ENCODE measurements at places on chromosomes 2 and 18.

DNA sequence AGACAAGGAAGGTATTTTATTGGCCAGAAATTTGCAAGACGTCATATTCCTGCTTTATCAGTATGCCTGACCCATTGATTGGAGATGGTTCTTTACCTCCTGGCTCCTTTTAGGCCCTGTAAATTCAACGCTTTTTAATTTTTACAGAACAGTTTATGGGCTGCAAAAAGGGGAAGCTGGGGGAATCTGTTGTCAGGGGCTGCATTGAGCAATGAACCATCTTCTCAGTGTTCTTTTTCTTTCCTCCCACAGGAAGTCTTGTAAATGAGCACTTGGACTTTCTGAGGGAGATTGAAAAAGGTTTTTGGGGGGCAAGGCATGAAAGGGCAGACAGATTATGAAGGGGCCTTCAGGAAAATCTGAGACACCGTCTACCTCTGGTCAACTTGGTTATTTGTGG, 503.6 kb upstream of the TNP1 start:
- DNase-seq: no peak

GRCh38 chr2:75589391-75590105, 28.8 kb upstream of the EVA1A start:
- no peak for DNase-seq

- DNase-seq: no peak
Observed at GRCh38 chr2:133855526-133855925, 287.3 kb upstream of the NCKAP5 start.

GRCh38 chr2:238939521-238940403, 91.9 kb downstream of the TWIST2 start:
- no peak for DNase-seq

DNA sequence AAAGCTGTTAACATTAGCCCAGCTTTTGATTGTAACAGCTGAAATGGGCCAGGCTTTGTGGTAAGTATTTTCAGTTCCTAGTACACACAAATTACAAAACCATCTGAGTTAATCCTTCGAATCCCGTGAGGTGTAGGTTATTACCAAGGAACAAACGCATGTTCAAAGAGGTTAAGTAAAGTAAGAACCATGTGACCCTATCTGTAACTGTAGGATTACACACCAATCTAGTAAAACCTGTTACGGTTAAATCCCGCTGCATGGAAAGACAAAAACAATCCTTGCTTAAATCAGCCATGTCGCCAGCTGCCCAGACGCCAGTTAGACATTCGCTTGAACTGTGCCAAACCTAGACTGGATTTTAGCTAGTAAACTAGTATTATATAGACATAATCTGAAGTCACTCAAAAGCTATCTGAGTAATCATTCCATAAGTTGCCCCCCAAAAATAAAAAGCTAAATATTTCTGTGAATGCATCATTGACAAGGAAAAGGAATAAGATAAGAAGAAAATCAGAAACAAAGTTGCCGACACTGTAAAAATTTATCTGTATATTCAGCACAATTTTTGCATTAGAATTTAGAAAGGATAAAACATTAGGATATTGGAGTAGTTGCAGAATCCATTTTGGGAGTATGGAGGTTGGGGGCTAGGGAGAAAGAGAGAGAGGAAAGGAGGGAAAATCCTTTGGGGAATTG, 638.0 kb downstream of the CNTNAP5 start:
- DNase-seq: no peak

DNA sequence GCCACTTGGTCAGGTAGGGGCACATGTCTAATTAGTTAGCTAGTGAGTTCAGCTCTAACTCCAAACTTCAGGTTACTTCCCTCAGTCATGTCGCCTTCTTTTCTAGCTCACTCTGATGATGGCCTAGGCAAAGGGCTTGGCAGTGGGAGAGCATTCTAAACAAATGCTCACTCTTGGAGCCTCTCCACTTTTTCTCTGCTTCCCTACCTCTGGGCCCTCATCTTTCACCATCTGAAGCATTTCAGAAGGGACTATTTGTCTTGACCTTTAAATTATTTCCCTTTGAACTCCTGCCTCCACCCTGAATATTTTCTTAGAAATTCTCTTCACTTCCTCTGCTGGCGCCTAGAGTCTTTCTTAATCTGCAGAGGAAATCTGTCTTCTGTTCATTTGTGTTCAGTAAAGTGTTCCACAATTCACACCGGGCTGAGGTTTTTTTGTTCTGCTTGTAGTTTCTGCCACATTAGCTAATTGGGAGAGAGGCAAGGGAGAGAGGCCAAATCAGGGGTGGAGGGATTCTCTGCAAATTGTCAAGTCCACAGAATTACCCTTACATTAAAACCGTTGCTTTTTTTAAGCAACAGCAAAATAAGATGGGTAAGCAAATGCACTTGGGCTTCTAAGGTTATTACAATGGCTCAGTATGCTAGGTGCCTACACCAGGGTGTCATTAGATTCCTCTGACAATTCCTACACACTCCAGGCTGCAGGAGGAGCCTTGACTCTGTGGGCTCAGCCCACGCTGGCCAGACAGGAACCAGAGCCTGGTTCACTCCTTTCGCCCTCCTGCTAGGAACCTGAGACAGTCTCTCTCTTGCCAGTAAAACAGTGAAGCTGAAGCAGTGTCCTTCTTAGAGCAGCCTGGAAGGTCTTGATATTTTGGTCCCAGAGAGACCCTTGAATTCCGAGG, 5.5 kb downstream of the MSGN1 start:
- DNase-seq: no peak

- DNase-seq: no peak
Observed at GRCh38 chr18:59286341-59286740, 13.1 kb upstream of the RAX start.

- DNase-seq: no peak
Observed at GRCh38 chr18:24369426-24369825, 28.2 kb downstream of the OSBPL1A start.

- no peak for DNase-seq
Observed at GRCh38 chr2:132804051-132804450, 134.0 kb upstream of the LYPD1 start.

- DNase-seq: peak; percentile 4
Observed at GRCh38 chr2:240510513-240511210, 47.1 kb downstream of the ANKMY1 start.

DNA sequence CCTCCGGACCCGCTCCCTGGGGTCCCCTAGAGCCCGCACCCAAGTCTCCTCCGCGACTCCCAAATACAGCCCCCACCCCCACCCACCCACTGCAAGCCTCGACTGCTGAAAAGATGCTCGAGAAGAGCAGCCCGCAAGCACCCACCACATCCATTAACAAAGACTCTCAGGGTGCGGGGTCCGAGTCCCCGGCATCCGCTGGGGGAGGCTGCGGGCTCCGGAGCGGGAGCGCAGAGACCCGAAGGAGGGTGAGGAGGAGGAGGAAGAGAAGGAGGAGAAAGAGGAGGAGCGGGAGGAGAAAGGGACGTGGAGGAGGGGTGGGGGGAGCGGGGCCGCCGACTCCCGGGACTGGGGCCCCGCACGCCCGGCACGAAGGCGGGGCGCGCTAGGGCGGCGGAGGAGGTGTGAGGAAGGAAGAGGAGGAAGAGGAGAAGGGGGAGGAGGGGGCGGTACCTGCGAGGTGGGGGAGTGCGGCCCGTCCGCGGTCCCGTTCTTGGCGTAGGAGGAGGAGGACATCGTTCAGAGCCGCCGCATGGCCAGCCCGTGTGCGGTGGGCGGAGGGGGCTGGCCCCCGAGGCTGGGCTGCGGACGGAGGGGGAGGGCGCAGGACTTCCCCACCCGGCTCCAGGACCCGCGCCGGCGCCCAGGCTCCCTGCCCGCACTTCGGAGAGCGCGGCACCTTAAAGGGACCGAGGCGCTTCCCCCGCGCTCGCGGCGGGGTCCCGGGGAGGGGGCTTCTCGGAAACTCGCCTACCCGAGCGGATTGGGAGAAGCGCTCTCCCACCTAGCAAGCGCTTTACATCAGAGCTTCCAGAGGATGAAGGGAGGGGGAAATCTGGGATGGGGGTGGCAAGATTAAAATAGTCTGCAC, at the start of gene CACNB4:
CACNB4 (minus strand) TSS at position 549 of the 871 bp plus-strand sequence.
- no peak for DNase-seq

- DNase-seq: no peak
Observed at GRCh38 chr2:78293768-78294167, 731.7 kb upstream of the REG3G start.

GRCh38 chr2:193868833-193869232, 1674.1 kb upstream of the TMEFF2 start:
- DNase-seq: no peak

- no peak for DNase-seq
Observed at GRCh38 chr2:45218297-45218696, 209.0 kb upstream of the SIX2 start.

GRCh38 chr2:236743039-236743920, 173.7 kb downstream of the ACKR3 start:
- no peak for DNase-seq

DNA sequence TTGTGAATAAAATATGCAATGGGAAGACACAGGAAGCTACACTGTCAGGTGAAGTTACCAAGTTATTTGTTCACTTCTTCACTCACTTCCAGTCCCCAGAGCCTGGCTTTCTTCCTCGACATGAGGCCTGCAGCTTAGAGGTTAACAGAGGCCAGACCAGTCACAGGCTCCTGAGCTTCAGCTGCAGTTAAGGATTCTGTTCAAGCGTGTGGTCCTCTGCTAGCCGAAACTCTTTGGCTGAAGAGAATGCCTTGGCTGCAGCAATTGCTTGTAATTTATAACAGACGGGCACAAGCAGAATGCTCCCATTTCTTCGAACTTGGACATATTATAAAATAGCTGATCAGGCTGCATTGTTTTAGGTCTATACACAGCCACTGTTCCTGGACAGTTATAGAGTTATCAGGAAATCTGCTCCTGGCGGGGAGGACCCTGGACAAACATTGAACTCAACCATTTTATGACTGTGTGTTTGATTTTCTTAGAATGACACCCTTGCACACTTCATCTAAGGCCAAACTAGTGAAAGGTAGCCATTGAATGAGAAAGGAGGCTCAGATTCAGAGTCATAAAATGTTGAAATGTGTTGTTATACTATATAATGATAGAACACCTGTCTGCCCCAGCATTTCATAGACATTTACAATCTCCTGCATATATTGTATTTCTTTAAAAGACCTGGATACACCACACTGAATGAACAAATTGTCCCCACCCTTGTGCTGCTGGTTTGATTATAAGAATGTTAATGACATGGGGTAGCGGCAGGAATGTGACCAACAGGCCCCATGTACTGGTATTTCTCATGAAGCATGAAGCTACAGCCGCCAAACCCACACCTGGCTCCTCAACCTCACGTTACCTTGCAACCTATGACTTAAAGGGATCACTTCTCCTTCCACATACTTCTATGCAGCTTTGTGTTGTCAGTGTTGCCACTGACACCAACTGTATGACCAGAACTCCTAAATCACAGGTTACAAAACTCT, 153.6 kb downstream of the TDRD15 start:
- no peak for DNase-seq

- DNase-seq: no peak
Observed at GRCh38 chr2:188974164-188974563, at the start of gene COL3A1. TSS of gene COL3A1 (plus strand) at chr2:188974373. CDS start at chr2:188974490, 117 bp downstream.

GRCh38 chr2:232419245-232420072, 12.8 kb downstream of the ALPG start:
- no peak for DNase-seq

DNA sequence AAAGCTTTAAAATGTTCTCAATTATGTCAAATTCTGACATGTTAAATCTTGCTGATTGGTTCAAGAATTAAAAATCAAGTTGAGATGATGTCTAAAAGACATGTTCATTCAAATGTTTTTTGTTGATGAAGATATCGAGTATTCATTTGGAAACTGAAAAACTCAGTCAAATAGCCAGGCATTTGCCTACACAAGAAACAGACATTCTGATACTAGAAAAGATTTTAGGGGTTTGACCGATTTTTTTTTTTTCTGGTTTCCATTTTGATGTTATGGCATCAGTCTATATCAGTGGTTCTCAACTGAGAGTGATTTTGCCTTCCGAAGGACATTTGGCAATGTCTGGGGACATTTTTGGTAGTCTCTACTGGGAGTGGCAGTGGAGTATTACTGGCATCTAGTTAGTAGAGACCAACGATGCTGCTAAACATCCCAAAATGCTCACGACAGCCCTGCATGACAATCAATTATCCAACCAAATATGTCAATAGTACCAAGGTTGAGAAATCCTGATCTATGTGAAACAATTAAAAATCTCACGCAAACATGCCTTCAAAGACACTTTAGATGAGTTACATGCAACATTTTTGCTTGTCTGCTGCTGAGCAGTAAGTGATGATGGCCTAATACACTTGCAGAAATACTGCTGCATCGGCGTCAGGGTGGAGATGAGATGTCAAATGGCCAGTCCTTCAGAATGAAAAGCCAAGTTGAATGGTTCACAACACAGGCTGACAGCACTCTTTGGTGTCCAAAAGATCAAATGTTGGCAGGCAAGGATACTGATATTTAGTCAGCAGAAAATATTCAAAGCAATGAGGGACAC, 12.5 kb downstream of the RASGRP3 start:
- DNase-seq: no peak

GRCh38 chr18:39208729-39209128, 1643.1 kb upstream of the CELF4 start:
- no peak for DNase-seq

GRCh38 chr18:35917043-35917442, 55.4 kb upstream of the RMP24 start:
- DNase-seq: no peak

- DNase-seq: no peak
Observed at GRCh38 chr2:170806548-170806947, 10.1 kb upstream of the GAD1 start.

DNA sequence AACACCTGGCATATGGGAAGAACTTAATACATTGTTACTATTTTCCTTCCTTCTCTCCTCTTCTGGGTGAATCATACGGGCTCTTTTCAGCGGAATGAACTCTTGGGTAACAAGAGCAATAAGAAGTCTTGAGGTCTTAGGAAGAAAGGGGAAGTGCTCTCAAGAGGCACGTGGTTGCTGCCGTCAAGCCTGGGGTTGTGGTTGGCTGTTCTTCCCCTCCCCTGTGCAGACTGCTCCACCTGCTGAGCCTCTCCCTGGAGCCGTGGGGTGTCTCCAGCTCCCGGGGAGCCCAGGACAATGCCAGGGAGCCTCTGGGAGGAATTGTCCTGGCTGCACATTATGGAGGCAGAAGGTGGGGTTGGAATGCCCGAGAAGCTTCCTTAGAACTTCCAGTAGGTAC, 19.4 kb downstream of the TOGARAM2 start:
- DNase-seq: no peak

DNA sequence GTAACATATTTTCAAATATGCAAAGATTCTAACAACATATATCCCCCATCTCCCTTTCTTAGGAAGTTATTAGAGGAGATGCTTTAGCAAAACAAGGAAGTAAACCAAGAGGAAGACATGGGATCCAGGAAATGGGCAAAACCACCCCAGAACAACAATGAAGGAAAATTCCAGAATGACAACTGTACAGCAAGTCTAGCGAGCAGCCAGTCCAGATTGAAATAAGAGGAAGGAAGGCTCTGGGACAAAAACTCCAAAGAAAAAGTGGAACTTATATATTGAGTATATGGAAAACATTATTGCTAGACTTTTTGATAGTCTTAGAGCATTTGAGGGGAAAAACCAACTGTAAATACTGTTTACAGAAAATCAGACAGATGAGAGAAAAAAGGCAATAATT, 2.9 kb upstream of the ARPC2 start:
- DNase-seq: no peak
